ENCODE measurements at places on chromosomes 3 and 15.

- DNase-seq: no peak
These were observed 841.2 kb downstream of the TUSC7 start for GRCh38 chr3:117550766-117551165.

DNA sequence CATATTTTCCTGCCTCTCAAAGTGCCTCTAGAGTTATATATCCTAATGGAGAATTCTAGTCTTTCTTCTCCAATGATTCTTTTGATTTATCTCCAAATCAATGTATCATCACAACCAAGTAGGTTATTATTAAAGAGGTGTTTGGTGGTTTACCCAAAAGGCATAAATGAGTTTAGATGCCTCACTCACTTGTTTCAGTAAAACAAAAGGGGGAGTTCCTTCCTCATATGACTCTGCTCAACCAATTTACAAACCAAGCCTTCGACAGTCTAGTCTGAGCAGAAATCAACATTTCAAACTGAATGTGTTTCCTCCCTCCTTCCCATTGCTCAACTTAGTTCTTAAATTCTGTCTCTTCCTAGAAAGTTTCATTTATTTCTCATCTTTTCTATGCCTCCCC is 116.5 kb downstream of the TNIK start:
- no peak for DNase-seq

- DNase-seq: no peak
These were observed 104.6 kb downstream of the IL1RAP start for GRCh38 chr3:190618330-190619030.

- no peak for DNase-seq
These were observed 33.6 kb downstream of the HPS3 start for GRCh38 chr3:149163066-149163465.

DNA sequence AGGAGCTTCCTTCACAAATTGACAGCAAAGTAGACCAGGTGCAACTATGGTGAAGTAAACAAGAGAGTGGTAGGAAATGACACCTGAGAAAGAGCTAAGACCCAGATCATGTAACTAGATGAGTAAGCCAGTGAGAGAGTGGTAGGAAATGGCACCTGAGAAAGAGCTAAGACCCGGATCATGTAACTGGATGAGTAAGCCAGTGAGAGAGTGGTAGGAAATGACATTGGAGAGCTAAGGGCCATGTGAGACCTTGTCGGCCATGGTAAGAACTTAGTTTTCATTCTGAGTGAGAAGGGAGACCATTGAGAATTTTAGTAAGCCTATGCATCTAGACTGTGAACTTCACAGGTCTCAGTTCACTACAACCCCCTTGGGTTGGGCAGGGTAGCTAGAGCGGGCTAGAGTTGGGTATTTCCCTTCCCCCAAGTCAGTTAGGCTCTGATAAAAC is 5.4 kb upstream of the SENP7 start:
- peak; percentile 6 for DNase-seq

DNA sequence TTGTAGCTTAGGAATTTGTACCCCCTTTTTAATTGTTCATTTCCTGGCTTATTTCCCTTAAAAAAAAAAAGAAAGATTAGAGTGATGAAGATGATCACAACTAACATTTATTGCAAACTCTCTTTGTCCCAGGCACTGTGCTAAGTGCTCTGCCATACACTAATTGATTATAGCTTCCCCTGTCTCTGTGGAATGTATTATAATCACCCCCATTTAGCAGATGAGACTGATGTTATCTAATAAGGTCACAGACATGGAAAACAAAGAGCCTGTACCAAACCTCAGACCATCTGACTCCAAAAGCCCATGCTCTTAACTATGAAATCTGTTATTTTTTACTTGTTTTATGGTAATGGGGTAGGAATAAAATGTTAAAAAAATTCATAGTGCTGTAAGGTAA is 53.1 kb downstream of the TRAK1 start:
- DNase-seq: no peak

- no peak for DNase-seq
These were observed 94.9 kb downstream of the ROBO2 start for GRCh38 chr3:77134769-77135168.
